ENCODE measurements at places on chromosomes 7 and 10.
A peak's percentile ranks its signal among the peaks of the same experiment; 100 is the strongest.

DNA sequence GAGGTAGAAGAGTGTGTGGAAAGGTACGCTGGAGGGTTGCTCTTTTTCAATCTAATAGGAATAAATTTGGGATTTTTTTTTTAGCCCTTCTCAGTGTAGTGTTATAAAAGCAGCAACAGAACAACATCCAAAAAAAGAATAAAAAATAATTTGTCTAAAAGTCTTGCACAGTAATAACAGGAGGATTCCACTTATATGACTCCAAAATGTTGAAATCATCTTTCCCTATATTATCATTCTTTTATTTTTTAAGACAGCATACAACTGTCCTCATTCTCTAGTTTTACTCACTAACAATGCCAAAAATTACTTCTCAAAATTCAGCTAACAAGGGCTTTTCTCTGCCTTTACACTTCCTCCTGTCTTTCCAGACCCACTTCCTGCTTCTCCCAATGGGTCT lies 27.8 kb downstream of the IL2RA start:
- DNase-seq, result no peak

DNA sequence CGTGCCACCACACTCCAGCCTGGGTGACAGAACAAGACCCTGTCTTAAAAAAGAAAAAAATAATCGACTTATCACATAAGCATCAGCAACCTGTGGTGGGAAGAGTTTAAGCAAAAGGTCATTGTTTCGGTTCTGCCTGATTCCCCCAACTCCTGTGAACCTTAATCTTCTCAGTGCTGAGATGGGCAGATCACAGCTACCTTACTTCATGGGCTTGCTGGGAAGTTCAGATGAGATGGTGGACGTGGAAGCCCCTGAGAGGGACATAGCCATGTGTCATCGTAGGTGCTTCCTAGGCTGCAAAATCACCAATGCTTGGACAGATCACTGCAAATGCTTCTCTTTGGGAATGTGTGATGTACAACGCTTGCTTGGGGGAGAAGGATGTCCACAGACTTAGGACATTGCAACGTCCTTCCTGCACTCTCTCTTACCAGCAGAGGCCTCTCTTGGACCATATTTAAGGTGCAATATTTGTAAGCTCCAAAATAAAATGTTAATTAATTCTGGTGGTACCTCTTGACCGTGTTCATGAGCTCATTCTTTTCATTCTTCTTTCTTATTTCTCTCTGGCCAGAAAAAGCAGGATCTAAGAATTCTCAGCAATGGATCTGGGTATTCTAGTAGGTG lies 8.6 kb downstream of the GJD4 start:
- no peak for DNase-seq

GRCh38 chr7:35968140-35968940 lies 167.5 kb downstream of the SEPTIN7 start:
- no peak for DNase-seq

DNA sequence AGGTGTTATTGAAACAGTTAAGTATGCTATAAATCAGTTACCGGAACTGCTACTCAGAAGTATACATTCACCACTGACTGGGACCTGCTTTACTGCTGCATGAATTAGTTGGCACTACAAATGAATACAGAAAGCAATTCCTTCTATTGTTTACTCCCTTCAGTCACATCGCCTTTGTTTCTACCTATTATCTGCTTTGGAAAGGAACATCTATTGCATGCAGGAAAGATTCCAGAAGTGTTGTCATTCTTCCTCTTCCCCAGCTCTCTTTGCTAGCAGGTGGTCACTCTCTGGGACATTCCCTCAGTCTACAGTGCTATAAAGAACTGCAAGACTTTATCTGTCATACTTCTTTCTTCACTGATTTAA lies 131.3 kb downstream of the ANK3 start:
- DNase-seq, result no peak

- peak; percentile 77 for DNase-seq
These were observed 95.7 kb downstream of the CTTNBP2 start for GRCh38 chr7:117777335-117778142.

DNA sequence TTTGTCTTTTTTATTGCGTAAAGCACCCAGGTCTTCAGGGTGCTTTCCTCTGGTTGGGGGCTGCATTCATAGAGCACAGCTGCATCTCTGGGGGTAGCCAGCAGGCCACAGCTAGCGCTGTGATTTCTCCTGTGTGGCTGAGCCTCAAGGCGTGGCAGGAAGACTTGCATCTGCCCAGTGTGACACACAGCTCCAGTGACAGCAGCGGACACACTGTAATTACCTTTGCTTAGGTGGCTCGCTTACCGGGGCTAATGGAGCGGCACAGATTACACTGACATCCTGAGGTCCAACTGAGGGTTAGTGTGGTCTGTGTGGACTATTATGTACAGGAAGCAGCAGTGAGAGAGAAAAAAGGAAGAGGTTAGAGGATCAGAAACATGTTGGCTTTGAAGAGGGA lies 27.1 kb downstream of the ABCB4 start:
- DNase-seq, result peak; percentile 11

DNA sequence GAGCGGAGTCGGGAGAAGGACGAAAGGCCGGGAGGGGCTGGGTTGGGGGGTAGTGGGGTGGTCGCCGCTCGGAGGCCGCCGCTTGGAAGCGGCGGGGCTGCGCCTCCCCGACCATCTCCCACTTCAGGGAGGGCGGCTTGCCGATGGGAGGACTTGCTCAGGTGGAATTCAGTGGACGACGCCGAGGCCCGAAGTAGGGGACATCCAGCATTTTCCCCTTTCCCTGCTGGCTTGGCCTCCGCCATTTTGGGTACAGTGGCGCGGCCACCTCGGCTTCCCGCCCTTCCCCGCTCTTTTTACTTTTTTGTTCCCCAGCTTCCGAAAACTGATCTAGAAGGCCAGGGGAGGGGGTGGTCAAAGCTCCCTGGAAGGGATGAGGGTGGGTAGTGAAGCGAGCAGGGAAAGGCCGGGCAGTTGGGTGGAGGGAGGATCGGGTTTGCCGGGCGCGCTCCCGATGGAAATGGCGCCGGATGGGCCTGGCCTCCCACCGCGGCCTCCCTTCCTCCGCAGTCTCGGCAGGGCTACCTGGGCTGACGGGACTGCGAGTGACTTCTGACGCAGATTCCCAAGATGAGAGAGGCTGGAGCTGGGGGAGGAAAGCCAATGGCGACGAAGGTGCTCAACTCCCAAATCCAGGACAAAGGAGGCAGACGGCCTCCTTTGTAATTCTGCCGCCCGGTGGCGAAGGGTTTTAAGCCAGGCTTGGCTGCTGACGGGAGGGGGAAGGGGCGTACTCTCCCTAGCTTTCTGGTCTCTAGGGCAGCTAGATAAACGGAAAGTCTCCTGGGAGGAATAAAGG lies at the start of gene PBLD:
TSS of gene PBLD (minus strand) at position 670 of the 799 bp plus-strand sequence. CDS start 26,084 bp downstream, outside the sequence.
- peak; percentile 58 for DNase-seq

GRCh38 chr10:88707429-88708155 lies 1.5 kb downstream of the LIPK start:
- DNase-seq, result no peak

GRCh38 chr10:22629126-22629525 lies 85.3 kb downstream of the PIP4K2A start:
- no peak for DNase-seq

- no peak for DNase-seq
These were observed 41.3 kb downstream of the PHTF2 start for GRCh38 chr7:77839919-77840318.

- DNase-seq, result peak; percentile 25
These were observed 16.1 kb downstream of the MYOF start for GRCh38 chr10:93465806-93466675.

DNA sequence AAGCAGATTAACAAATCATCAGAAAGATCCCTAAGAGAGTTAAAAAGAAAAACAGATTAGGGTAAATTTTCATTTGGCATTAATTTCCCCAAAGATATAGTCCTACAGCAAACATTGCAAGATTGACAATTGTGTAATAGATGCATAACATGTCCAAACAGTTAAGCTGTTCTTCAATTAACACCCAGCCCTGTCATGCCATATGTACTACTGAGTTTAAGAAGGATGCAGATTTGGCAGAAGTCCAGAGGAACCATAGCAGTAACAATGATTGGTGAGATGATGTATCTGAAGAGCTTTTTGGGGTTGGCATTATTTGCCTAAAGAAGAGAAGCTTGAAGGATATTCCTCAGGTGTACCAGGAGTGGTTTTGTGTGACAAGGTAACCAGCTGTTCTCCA lies 287.6 kb downstream of the LRMDA start:
- DNase-seq, result peak; percentile 72

- no peak for DNase-seq
These were observed 165.1 kb downstream of the TNS3 start for GRCh38 chr7:47416492-47417480.

DNA sequence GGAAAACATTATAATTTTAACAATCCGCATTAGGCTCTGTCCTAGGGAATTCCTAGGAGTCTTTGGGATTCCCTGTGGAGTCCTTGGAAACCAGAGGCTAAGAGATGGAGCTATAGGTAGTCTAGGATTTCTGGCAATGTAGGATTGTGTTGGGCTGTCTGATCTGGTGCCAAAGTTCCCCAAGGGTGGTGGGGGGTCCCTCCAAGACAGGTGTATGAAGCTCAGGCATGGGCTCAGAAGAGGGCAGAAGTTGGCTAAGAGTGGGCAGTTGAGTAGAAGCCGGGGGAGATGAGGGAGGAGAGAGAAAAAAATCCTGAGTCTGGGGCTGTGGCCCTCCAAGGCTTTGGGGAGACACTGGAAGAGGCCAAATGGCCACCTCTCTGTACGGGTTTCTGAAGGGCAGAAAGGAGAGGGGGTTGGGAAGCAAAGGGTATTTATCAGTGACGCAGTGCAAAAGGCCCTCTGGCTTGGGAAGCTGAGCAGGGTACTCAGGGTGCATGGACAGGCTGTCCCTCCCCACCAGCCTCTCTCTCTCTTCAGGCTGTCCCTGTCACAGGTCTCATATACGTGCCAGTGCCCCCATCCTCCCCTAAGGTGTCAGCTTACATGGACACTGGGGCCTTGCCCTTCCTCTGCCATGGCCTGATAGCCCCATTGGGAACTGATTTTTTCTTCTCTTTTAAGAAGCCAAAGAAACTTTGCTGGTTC lies 929 bp downstream of the HOXA6 start:
- no peak for DNase-seq

GRCh38 chr7:25947669-25948516 lies 204.1 kb upstream of the NFE2L3 start:
- no peak for DNase-seq

DNA sequence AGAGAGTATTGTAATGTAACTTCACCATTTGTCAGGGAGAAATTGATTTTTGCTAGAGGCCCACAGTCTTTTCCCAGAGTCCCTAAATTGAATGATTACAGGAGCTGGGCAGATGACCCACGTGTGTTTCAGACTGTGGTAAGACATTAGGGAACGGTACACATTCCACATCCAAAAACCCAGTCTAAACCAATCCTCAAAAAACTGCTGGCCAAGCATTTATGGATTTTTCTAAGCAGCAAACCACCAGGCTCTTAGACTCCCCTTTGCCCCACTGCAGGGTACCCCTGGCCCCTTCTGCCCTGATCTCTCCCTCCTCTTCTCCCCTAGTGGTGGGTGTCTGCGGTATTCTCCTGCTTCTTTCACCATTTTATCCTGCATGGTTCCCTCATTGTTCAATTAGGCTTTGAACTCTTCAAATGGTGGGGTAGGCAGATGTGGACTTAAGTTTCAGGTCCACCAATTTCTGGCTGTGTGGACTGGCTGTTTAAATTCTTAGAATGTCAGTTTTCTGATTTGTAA lies 135.5 kb upstream of the SORCS3 start:
- no peak for DNase-seq

DNA sequence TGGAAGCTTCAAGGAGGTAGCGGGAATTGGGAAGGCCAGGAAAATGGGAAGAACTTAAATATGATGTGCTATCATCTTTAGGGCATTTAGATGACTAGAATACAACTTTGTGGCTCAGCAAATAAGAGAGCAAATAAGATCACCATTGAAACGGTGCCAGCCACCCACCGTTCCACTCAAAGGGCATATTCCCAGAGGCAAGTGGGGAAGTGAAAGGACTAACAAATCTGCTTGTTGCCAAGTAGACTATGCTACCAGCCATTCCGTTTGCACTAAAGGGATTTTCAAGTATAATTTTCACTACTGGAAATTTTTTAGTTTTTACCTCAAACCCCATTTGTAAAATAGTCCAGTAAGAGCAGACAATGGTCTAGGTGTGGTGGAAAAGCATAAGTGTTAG lies 4.0 kb upstream of the PPP1R3C start:
- no peak for DNase-seq

All from NCI-H1105 treated with DMSO at 0.1 percent for 48 hours (cell line).